Central memory CD4-positive, alpha-beta T cell (primary cell): ENCODE measurements at places on chromosomes 16 and 17.

DNA sequence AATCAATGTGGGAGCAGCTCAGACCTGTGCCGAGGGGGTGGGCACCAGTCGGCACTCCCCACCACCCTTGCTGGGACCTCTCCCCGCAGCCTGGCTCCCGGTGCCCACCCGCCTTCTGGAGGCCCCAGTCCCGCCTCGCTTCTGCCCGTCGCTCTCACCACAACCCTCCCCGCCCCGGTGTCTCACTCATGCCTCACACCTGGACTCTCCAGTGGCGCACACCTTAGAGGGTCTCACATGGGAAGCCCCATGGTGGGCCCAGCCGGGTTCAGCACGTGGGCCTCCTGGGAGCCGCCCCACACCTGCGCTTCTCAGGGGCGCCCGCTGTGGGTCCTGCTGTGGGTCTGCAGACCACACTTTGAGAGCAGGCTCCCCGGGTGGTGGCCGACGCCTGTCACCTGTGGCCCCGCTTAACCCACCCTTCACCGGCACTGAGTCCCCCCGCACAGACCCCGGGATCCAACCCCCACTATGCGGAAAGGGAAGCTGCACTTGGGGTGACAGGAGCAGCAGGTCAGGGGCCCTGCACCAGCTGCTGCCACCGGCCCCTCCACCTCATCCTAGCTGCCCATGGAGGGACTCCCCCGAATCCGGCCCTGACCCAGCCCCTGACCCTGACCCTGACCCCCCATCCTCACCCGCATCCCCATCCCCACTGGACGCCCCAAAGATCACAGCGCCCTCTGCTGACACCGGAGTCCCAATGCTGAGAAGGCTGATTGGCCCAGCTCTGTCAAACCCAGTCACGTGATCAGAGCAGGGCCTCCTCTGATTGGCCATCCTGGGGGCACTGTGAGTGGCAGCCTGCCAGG, 27.4 kb upstream of the SLC38A10 start:
- peak; percentile 27 for DNase-seq

DNA sequence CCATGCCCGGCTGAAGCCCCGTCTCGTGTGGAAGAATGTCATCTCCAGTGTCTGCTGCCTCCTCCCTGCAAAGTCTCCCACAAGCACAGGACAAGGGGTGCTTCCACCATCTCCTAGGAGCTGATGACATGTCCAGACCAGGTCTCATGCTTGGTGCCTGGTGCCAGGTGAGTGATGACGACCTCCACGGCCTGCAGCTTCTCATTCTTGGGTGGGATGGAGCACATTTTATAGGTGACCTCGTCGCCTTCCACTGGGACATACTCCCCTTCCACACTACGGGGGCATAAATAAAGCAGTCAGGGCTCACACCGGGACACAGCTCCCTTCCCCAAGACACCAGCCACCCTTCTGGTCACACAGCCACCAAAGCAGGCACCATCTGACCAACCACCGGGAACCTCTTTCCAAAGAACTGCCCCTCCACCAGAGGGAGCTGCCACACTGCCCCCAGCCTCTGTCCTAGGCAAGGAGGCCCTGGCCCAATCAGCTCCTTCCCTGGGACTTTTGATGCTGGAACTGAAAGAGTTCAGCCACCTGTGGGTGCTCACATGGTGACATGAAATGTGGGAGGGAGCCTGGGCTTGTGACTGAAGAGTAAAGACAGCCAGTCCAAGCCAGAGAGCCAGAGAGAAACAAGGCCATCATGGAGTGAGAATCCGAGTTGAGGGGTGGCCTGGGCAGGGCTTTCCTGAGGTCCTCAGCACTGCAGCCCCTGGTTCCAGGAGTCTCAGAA, 13.6 kb downstream of the CARHSP1 start:
- DNase-seq, result no peak

- DNase-seq, result no peak
Observed at GRCh38 chr17:50692448-50693035, 15.2 kb downstream of the ANKRD40 start.

DNA sequence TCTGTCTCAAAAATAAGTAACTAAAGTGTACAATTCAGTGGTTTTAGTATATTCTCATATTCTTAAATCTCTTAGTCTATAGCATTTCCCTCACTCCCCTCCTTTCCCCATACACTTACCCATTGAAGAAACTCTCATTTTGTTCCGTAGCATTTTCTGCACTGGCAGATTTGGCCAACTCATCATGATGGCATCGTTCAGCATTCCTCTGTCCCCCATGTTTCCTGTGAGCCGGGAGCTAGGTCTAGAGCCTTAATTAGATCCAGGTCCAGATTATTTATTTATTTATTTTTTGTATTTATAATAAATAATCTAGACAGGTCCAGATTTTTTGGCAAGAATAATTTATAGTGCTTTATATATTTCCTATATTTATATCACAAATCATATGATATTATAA, 31.0 kb downstream of the HEATR3 start:
- no peak for DNase-seq

GRCh38 chr17:39845052-39845846, 18.9 kb downstream of the IKZF3 start:
- no peak for DNase-seq

- DNase-seq, result no peak
Observed at GRCh38 chr17:74194682-74195081, 8.8 kb upstream of the RPL38 start.

DNA sequence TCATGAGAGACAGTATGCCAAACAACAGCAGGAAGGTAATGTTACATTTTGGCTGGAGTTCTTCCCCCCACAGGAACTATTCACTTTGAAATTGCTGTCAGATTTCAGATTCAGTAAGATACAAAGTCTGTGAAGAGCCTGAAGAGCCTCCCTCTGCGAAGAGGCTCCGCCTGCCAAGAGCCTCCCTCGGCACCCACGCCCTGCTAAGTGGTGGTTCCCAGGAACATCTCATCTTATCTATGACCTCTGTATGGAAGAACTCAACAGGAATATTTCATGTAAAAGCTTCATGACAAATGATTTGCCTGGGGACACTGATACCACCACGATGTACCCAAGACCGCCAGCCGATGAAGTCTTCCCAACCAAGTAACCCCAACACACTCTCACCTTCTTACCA, 3.2 kb downstream of the ZC3H7A start:
- no peak for DNase-seq

DNA sequence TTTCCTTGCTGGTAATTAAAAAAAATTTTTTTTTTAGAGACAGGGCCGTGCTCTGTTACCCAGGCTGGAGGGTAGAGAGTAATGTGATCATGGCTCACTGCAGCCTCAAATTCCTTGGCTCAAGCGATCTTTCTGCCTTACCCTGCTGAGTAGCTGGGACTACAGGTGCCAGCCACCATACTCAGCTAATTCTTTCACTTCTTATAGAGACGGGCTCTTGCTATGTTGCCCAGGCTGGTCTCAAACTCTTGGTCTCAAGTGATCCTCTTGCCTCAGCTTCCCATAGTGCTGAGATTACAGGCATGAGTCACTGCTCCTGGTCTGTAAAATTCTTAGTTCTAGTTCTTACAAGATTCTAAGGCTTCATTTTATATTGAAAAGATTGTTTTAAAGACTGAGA, 11.1 kb downstream of the SMIM36 start:
- DNase-seq, result no peak
